ENCODE measurements at places on chromosomes 2 and 18.

DNA sequence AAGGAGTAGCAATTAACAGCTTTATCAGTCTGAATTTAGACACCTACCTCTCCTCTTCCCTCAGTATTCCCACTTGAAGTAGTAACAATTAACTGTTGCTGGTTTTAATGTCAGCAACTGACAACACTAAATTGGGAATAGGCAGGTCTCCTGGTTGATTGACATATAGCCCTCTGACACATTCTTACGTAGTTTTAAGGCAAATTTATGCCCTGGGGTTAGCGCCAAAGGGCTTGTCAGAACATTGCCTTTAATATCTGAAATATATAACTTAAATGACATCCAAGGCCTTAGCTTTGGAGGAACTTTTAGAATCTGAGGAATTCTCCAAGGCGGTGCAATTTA lies 7.4 kb downstream of the ASXL3 start:
- DNase-seq = no peak

- DNase-seq = no peak
Observed at GRCh38 chr2:60707750-60708371, 48.2 kb upstream of the PAPOLG start.

- no peak for DNase-seq
Observed at GRCh38 chr2:128654408-128654807, 335.7 kb upstream of the HS6ST1 start.

DNA sequence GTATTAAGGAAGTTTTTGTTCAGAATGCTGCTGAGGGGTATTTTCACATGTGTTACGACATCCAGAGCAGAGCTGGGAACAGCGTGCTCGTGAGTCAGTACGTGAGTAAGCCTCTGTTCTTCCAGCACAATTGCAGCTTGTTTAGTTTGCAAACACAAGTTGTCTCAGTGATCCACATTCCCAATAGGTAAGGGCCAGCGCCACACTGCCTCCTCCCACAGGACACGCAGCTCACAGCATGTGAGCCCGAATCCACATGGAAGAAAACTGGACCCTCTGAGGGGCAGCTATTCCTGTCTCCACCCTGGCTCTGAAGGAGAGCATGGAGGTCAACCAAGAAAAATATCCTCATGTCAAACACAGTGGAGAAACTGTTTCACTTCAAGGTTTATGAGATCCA lies 173.9 kb upstream of the PID1 start:
- no peak for DNase-seq

DNA sequence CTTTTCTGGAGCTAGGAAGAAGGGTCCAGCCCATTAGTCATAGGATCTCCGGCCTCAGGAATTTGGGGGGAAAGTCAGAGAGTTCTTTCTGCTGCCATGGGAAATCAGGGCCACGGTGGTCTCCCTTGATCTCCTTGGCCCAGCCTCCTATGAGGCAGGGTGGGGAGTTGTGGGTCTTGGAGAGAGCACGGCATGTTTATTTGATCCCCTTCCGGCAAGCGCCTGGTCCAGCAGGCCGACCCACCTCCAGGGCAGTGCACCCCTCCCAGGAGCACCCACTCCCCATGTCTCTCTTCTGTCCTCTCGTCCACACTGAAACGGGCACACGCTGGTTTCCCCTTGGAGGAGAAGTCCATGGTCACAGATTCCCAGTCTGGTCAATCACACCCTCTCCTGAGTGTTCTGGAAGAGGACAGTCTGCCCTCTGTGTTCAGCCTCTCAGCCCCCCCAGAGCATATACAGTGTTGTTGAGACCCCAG lies 464.6 kb upstream of the HS6ST1 start:
- no peak for DNase-seq

DNA sequence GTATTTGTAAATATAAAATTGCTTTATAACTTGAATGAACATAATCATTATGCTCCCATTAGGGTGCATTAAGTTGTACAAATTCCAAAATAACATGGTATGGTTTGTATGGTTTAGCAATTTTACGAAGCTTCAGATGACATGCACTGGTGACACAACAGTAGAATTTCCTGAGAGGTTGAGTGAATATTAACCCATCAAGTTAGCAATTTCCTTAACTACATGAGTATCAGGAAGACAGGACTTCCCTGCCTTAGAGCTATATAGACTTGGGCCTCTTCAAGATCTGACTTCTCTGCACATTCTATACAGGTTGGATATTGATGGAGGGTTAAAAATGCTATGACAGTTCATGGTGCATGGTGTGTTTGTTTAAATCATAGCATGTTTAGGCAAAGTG lies 60.2 kb downstream of the ZC3H6 start:
- DNase-seq = no peak

GRCh38 chr2:172339371-172340010 lies 87.9 kb upstream of the ITGA6 start:
- DNase-seq = no peak

- no peak for DNase-seq
Observed at GRCh38 chr2:124267794-124268193, 242.7 kb downstream of the CNTNAP5 start.

GRCh38 chr2:74735564-74735963 lies 81.5 kb downstream of the SEMA4F start:
- no peak for DNase-seq

DNA sequence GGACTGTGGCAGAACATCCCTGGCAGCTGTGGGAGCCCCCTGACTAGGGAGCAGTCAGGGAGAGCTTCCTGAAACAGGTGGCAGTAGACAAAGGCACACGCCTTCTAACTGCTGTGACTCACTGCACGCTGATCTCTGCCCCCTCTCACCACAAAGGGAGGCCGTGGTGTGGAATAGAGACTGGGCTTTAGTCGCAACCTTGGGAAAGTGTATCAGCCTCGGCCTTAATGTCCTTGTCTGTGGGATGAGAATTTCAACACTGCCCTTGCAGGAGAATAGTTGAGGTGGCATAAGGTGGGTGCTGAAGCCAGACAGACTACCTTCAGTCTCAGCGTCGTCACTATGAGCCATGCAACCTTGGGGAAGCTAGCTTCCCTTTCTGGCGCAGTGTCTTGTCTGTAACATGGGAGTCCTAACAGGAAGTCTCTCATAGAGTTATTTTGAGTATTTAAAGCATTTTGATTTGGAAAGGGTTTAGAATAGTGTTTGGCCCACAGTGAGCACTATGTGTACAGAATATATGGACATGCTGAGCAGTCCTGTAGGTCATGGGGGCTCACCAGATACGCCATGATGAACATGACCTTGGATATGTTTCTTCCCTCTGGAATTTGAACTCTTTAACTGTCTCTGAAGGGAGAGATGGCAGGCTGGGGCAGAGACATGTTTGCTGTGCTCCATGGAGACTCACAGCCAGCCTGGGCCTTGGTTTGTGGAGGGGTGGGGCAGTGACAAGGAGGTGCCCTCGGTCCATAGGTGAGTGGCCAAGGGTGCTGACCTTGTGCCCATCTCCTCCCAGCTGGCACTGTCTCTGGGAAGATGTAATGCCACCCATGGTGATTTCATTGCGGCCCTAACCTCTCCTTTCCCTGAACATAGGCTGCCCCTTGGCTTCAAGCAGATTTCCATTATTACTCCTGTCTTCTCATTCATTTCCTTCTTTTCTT lies 29.5 kb upstream of the SMAD7 start:
- DNase-seq = no peak

DNA sequence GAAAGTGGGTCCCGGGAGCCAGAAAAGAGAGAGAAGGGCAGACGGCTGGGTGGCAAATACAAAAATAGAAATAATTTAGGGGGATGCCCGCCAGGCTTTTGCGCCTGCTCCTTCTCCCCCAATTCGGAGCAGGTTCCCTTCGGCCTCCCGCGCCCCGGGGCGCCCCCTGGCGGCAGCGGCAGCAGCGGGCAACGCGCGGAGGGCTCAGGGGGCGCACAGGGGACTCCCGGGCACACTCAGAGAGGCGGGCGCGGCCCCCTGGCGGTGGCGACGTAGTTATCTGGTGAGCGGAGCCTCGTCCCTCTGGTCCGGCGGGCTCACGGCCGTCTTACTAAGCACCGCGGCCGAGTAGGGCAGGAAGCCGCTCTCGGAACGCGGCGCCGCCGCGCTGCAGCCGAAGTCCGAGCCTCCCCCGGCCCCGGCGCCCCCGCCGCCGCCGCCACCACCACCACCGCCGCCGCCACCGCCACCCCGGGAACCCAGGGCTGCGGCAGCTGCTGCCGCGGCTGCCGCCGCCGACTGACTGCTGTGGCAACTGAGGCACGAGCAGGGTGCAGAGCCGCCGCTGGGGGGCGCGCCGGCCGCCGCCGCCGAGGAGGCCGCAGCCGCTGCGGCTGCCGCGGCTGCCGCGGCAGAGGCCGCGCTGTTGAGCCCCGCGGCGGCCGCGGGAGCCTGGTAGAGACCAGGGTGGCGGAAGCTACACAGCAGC lies 3.8 kb downstream of the EVX2 start:
- no peak for DNase-seq

GRCh38 chr18:57269756-57270155 lies 82.6 kb upstream of the ST8SIA3 start:
- no peak for DNase-seq

- DNase-seq = no peak
Observed at GRCh38 chr18:67672155-67672554, 155.6 kb upstream of the DSEL start.

- no peak for DNase-seq
Observed at GRCh38 chr2:70978341-70979179, at the start of gene ANKRD53. ANKRD53 (plus strand) TSS chr2:70978630; CDS start chr2:70978646, 16 bp downstream.

DNA sequence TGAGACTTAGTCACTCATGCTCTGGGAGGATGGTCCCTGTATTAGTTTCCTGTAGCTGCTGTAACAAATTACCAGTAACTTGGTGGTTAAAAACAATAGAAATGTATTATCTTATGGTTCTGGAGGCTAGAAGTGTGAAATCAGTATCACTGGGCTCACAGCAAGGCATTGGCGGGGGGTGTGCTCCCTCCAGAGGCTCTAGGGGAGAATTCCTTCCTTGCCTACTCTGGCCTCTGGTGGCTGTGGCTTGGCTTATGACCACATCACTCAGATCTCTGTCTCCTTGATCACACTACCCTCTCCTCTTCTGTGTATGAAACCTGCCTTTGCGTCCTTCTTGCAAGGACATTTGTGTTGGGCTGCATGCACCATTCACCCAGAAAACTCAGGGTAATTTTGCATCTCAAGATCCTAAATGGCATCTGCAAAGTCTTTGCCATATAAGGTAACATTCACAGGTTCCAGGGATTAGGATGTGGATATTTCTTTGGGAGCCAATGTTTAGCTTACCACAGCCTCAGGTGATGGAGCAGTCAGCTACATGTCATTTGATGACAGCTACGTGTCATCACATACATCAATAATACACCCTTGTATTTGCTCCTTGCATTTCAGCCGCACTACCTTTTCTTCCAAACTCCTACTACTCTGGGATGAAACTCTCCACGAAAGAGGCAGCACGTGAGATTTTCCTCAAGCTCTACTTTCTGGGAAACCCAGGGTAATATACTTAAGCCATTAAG lies 49.6 kb upstream of the POU3F3 start:
- DNase-seq = no peak

- DNase-seq = no peak
Observed at GRCh38 chr2:68987021-68987503, 12.6 kb downstream of the GKN1 start.

- DNase-seq = no peak
Observed at GRCh38 chr2:241776336-241777169, at the start of gene GAL3ST2. GAL3ST2 (plus strand) TSS chr2:241776822; CDS start chr2:241776956, 134 bp downstream.

DNA sequence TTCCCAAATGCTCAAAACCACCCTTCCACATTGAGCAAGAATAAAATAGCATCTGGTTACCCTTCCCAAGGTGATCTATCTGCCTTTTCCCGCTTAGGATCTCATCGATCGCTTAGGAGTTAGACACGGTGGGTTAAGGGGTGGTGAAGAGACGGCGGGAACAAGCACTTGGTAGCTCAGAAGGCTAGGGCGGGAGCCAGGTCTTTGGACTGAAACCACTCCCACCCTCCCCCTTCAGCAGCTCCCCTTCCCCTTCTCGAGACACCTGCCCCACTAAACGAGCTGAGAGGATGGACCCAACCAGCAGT lies 513 bp downstream of the THOC1 start:
- no peak for DNase-seq

DNA sequence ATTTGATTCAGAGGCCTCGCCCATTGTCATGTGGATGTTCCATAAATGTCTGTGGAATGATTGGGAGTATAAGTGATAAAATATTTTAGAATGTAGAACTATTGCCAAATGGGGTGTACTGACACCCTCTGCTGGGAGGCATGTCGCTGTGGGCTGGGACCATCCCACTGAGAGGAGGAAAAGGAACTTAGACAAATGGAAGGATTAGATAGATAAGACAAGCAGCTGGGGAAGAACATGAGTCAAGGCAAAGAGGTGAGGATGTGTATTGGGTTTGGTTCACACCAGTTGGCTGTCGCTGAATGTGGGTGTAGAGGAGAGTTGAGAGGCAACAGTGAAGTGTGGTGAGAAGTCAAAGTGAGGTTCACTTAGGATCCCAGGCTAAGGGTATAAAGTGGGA lies 4.0 kb downstream of the C2orf74 start:
- DNase-seq = no peak

DNA sequence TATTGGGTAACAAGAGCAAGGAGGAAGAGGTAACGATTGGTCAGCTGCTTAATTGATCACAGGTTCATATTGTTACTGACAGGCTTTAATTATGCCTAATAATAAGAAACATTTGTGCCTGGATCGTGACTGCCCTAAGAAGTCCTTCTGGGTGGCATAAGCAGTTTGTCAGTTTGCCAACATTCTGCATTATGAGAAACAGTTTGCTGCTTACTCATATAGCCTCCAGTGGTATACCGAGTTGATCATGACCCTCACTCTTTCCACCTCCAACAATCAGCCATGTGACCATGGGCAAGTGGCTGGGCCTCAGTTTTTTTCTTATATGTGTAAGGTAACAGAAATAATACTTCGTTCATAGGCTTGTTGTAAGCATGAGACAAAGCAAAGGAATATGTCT lies 96.6 kb upstream of the CABLES1 start:
- no peak for DNase-seq

DNA sequence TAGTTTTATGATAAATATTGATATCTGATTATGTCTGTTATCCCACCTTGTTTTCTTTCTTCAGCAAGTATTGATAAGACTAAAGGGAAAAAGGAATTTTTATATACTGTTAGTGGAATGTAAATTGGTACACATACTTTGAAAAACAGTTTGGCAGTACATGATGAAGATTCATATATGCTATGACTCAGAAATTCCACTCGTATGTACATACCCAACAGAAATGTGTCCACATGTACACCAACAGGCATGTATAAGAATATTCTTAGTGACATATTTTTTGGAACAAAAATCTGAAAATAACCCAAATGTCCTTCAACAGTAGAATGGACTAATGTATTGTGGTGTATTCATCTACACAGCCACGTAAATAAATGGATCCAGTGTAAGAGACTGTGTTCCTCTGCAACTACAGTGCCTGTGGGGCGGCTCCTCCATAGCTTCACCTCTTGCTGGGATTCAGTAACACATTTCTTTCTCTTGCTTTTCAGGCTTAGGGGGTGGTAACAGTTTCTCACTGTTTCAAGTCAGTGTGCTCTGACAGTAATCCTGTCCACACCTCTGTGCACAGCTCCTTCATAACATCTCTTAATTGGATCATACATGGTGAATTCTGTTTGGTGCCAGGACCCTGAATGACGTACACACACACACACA lies 35.5 kb upstream of the ALMS1 start:
- DNase-seq = no peak
